ENCODE measurements at places on chromosomes 2 and 18. TPM values are rescaled to one million over a fixed set of nuclear protein-coding genes. Genes with fewer than 3 reads are reported as not detected.

CLEC4F gene
- not detected for total RNA-seq

REG3A gene
- not detected for total RNA-seq

ZNF804A gene
- total RNA-seq: not detected

FOXD4L1 gene
- 0.16 TPM for total RNA-seq

FBXO41 gene
- total RNA-seq: 45.7 TPM

STAMBP gene
- total RNA-seq: 72.6 TPM

QPCT gene
- 3.0 TPM for total RNA-seq

FBXO15 gene
- total RNA-seq: 3.8 TPM

CIB4 gene
- total RNA-seq: not detected

SERPINB13 gene
- not detected for total RNA-seq

CBLN2 gene
- not detected for total RNA-seq

RRM2 gene
- total RNA-seq: 414 TPM

MOCOS gene
- total RNA-seq: 0.14 TPM

OSBPL1A gene
- 4.0 TPM for total RNA-seq

TM4SF20 gene
- total RNA-seq: not detected

SCTR gene
- not detected for total RNA-seq
